ENCODE measurements at places on chromosomes 3 and 15.

DNA sequence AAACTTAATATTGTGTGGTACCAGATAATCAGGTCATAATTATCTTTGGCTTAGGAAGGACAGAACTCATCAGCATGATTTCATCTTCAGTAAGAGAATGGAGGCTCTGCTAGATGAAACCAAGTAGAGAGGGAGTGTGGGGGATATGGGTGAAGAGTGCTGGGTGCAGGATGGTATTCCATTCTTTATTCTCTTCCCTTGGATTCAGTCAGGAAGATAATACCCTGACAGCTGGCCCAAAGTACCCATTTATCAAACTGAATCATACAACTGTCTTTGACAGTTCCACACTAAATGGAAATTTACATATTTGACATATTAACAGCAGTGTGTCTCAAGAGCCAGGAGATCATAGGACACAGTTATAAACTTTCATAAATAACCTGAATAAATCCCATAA is 44.7 kb downstream of the GOLIM4 start:
- no peak for DNase-seq

GRCh38 chr15:48806151-48806550 is 4.7 kb downstream of the CEP152 start:
- DNase-seq, result no peak

DNA sequence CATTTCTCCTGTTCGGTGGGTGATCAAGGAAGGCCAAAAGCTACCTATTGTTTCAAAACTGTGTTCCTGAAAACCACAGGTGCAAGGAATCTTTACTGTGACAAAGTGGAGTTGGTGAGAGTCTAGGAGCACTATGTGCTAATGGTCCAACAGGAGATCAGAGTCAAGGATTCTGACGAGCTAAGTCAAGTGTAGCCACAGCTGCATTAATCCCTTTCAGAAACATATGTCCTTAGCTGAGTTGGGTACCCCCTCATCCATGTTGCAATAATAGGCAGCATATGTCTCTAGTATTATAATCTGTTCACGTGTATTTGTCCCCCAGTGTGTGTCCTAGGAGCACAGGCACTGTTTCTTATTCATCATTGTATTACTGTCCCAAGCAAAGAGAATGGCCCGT is 1.7 kb downstream of the VPS39 start:
- no peak for DNase-seq

- peak; percentile 66 for DNase-seq
Measured at GRCh38 chr3:60086811-60087210, 1037.0 kb upstream of the CFAP20DC start.

DNA sequence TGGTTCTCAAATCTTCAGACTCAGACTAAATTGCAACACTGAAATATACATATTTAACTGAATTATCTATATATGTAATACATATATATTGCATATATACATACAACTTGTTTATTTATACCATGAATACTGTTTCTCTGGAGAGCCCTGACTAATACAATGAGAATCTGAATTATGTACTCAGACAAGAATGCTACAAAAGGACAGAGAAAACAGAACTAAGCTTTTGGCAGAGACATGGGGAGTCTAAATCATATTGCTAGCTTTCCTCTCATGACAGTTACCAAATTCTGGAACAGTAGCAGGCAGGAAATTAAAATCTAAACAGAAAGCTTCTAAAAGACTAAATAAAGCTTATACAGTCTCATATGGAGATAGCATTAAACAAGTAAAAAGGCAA is 142.4 kb upstream of the KCNMB2 start:
- DNase-seq, result no peak

DNA sequence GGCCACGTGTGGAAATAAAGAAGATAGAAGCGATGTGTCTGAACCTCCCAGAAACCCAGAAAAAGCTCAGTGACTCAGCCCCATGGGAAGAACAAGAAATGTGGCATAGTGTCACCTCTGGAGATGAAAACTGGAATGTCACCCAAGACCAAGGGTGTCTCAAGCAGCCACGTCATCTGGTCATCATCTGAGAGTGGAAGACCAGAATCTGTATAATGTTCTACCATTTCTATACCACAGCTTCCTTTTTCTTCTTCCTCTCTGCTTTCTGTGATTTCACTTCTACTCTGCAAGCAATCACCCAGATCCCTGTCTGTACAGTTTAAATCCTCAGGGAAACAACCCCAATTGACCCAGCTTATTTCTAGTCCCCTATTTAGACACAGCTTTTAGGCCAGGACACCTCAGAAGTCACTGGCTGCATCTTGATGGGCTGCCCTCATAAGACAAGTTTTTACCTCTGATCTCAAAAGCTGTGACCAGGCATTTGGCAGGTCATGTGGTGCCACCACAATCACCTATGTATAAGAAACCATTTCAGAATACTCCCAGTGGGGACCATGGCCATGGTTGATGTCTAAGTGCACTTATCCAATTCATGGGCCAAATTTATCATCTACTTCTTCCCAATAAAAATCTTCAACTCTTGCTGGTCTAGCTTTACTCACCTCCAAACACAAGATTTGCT is 278.5 kb upstream of the UMPS start:
- DNase-seq, result no peak

DNA sequence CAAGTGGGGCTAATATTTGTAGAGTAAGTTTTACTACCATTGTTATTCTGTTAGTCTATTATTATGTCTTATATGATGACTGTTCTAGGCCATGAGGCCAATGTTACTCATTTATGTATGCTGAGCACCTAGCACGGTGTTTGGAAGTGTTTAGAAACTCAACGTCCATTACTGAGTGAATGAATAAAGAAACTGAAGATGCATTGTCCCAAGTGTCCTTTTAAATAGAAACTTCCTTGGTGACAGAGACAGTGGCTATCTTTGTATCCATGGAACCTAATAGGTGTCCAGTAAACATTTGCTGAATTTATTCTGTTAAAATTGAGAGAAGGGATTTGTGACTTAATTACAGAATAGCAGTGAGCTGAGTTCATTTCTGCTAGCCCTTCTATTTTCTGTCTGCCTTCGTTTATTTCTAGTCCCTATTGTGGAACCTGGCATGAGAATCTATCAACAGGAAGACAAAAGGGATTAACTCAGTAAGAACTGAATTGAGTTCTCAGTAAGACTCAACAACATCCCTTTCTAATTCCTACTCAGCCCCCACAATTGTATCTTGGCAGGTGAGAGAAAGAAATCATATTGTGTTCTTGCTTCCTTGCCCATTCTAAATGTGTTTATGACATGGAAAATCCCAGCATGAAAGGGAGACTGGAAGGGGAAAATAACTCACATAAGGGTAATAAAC is 246.6 kb upstream of the LRRC3B start:
- no peak for DNase-seq

- DNase-seq, result no peak
Measured at GRCh38 chr3:20539666-20540065, 353.7 kb upstream of the SGO1 start.

DNA sequence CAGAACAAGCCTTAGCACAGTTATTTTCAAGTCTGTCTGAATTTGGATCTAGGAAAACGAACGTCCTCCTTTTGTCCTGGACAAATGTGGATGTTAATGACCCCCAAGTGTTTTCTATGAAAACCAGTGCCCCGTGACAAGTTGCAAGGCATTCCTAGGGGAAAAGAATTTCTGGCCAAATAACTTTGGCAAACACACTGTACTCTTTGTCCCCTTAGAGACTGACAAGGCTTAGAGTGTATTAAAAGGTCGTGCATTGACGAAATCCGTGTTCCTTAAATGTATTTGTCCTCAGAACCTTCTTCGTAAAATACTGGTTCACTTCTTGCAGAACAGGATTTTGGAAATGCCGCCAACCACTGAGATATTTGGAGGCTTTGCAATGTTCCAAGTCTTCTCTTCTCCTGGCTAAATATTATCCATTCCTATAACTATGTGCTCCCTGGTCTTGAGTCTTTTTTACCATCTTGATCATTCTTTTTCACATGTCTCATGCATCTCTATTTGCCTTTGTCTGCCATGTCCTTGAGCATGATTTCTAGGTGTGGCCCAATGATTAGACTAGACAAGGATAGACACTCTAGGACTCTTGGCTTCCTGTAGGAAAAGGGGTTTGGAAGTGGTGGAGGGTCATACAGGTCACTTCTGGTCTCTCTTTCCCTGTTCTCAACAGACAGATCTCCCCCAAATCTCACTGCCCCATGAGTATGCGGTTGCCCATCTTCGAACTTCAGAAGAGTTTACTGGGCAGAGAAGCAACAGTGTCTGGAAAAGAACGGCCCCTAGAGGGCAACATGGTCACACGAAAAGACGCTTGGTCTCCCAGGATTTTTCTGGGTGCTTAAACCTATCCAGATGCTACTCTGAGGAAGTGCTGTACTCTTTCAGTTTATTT is 117.5 kb downstream of the EDEM1 start:
- peak; percentile 77 for DNase-seq

DNA sequence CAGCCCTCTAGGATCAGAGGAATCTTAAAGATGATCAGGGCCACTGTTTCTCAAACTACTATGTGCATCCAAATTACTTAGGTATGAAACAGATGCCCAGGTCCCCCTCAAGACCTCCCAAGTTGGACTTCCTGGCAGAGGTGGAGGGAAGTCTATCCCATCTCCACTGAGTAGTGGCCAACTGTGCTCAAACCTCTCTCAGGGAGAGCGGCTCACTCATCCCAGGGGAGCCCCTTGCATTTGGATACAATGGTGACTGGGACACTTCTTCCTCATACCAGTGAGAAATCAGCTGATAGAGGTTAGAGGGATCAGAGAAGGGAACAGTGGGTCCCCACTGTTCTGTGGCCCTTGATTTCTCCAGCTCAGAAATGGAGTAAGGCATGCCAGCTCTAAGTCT is 8.7 kb upstream of the WNT7A start:
- DNase-seq, result peak; percentile 23

DNA sequence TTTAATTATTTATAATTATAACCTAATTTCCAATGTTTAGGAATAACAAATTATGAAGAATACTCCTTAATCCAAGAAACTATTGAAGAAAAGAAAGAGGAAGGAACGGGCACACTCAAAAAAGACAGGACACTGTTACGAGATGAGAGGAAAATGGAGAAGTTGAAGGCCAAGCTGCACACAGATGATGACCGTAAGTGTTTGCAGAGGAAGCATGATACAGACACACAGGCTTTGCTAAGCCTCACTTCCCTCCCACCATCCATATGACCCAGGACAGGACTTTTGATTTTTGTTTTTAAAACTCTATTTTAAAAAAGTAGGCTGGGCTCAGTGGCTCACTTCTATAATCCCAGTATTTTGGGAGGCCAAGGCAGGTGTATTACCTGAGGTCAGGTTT is 389.4 kb upstream of the TPM1 start:
- no peak for DNase-seq

DNA sequence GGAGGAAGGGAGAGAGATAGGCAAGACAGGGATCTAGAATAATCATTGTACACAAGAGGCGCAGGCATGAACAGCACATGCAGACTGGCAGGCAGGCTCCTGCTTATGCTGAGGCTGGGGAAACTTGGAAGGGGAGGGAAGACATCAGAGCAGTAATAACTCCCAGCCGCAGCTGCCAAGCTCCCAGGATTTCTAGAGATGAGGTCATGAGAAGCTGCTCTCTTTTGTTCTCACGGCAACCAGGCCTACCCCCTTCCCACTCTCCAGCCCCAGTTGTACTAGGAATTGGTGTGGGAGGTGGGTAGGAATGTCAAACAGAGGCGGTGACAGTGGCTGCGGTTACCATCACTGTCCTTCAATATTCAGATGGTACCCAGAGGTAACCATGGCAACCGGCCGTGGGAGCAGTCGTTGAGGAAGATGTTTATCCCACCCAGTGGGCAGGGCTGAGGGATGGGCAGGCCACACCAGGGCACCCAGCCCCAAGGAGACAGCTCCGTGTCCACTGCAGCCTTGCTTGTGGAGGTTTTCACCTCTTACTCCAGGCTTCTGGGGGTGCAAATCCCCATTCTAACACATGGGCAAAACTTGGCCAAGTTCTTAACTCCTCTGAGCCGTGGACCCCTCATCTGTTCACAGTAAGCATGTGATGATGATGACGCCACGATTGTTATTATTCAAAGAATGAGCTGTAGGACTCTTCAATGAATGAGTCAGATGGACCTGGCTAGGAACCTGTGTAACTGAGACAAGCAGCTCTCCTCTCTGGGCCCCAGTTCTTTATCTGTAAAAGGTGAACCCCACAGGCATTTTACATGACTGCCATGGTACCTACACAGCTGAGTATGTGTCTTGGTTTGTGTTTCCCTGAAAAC is 360.8 kb upstream of the PROK2 start:
- DNase-seq, result no peak

DNA sequence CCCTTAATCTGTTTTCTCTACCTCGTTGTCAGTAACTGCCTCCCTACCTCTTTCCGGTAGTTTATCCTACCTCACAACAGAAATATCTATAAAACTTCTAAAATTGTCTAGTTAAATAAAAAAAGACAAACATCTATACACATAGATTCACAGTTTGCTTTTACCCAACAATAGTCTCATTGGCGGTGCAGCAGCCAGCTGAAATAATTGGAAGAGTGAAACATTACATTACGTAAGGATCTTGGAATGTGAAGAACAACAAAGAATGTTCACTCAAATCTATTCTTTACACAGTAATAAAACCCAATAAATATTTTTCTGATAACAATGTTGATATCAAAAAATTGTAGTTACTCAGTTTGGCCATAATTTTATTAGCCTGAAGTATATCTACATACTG is 115.5 kb upstream of the ARPP21 start:
- DNase-seq, result no peak

- no peak for DNase-seq
Measured at GRCh38 chr3:90076136-90076535, 968.7 kb downstream of the EPHA3 start.

DNA sequence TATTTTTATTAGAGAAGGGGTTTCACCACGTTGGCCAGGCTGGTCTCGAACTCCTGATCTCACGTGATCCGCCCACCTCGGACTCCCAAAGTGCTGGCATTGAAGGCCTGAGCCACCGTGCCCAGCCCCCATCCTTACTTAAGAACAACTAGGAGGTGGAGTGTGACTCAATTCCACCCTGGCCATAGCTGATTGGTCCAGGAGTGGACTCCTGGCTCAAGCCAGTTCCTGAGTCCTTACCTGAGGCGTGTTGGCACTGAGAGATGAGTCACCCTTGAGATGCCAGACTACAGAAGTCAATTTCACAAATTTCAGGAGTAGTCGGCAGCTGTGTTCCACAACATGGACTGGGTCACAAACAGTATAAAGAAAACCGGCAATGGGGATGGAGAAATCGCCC is 124.2 kb downstream of the SHQ1 start:
- peak; percentile 81 for DNase-seq

DNA sequence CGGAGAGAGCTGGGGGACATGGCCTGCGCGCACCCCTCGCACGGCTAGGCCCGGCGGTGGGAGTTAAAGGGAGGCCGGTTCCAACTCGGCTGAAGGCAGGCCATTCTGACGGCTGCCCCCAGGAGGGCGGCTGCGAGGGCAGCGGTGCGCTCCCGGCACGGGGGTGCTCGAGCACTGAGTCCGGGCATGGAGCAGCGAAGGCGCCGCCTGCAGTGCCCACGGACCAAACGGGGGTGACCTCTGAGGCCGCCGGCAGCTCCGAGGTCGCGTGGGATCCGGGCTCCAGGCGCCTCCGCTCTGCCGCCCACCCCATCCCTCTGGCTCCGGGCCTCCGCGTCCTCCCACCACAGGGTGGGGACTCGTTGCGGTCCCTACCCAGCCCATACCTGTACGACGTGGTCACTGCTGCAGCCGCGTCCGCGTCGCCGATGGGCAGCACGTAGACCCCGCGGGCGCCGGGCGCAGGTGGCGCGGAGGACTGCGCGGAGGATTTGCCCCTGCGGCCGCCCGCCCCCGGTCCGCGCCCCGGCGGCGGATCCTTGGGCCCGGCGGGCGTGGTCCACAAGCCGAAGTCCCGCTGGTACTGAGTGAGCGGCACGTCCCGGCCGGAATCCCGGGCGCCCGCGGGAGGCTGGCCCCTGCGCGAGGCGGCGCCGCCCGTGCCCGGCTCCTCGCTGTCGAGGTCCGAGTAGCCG is 469 bp downstream of the MAP6D1 start:
- DNase-seq, result peak; percentile 70

GRCh38 chr15:80474224-80475215 is 70.3 kb downstream of the ARNT2 start:
- no peak for DNase-seq
